ENCODE measurements at places on chromosomes 16 and 17.

DNA sequence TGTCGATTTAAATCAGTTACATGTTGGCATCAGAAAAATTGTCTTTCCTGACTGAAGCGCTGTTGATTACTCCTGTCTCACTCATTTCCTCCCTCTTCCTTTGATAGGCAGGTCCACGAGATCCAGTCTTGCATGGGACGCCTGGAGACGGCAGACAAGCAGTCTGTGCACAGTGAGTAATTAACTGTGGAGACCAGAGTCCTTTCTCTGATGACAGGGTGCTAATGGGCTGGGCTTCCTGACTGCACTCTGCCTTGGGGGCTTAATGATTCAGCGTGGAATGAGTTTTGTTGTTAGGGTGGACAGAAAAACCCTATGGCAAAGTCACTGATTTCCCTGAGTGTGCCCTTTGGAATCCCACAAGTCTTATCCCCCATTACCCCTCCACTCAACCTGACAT lies 6.5 kb downstream of the GOSR2 start:
- DNase-seq = no peak

- DNase-seq = no peak
Observed at GRCh38 chr16:65032387-65032786, 89.5 kb downstream of the CDH11 start.

GRCh38 chr16:50153596-50154419 lies 702 bp downstream of the TENT4B start:
- no peak for DNase-seq

DNA sequence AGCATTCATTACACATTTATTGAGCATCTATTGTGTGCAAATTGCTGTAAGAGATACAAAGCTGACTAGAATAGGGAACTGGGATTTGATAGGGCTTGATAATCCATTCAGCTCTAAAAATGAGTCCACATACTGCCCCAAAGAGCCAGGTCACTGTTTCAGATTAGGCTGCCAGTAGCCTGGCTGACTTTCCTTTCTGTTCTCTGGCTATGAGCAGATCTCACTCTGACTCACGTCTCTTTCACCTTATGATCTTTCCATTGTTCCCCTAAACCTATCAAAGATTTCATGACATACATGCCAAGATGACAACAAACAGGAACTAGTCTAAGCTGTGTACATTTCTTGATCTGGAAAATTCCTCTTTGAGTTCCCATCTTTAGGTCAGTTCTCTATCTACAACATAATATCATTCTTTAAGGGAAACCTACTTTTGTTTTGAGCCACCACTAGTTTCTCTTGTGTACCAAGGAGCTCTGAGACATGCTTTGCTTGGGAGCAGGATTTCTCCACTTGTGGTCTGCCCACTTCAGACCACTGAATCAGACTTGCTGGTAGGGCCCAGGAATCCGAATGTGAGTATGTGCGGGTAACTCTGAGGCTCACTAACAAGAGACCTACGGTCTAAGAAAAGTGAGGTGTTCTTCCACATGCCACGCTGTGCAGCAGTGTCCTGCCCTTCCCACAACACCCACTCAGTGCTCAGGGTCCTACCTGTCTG lies 40.9 kb upstream of the ICAM2 start:
- no peak for DNase-seq

GRCh38 chr16:30449116-30449435 lies 3.4 kb upstream of the SEPHS2 start:
- no peak for DNase-seq

DNA sequence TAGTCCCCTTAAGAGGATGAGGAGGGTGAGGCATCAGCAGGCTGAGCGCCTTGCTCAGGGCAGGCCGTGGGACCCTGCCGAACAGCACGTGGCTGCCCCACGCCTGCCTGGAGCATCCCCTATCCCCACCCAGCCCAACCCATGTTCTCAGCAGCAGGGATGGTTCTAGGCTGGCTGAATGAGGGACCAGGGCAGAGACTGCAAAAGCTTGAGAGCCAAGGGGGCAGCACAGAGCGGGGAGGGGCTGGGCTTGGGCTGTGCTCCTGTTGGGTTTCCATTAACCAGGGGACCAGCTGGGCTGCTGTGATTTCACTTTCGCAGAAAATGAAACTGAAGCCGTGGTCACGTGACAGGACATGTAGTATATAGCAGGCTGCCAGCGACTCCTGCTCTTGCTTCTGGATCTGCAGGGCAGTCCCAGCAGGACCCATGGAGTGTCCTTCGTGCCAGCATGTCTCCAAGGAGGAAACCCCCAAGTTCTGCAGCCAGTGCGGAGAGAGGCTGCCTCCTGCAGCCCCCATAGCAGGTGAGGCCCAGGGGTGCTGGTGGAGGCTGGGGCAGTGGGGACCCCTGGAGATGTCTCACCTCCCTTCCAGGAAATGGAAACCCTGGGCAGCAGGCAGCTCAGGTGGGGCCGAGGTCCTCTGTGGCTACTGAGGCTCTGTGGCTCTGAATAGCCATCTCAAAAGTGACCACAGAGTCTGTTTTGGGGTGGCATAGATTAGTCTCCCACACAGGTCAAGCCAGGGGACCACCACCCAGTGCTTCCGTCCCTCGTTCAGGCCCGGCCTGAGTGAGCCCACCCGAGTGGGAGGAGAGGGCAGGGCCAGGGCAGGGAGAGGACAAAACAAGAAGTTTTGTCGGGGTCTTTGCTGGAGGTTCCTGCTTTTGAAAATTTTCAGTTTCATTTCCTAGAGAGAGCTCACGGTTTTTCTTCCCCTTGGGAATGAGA lies 2.9 kb downstream of the RNF213 start:
- peak; percentile 42 for DNase-seq

DNA sequence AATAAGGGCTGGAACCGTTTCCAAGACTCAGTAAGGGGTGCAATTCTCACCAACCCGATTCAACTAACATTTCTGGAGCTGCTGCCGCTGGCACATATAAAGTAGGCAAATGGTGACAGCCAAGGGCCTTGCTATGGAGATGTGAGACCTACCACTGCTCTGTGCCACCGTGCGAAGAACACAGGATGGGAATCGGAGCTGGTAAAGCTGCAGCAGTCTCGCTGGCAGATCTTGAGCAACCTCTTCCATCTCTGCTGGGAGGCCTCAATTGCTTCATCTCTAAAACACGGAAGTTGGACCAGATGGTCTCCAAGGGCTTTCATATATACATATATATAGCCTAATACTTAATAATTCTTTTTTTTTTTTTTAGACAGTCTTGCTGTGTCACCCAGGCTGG lies 128.9 kb upstream of the RCVRN start:
- DNase-seq = no peak

DNA sequence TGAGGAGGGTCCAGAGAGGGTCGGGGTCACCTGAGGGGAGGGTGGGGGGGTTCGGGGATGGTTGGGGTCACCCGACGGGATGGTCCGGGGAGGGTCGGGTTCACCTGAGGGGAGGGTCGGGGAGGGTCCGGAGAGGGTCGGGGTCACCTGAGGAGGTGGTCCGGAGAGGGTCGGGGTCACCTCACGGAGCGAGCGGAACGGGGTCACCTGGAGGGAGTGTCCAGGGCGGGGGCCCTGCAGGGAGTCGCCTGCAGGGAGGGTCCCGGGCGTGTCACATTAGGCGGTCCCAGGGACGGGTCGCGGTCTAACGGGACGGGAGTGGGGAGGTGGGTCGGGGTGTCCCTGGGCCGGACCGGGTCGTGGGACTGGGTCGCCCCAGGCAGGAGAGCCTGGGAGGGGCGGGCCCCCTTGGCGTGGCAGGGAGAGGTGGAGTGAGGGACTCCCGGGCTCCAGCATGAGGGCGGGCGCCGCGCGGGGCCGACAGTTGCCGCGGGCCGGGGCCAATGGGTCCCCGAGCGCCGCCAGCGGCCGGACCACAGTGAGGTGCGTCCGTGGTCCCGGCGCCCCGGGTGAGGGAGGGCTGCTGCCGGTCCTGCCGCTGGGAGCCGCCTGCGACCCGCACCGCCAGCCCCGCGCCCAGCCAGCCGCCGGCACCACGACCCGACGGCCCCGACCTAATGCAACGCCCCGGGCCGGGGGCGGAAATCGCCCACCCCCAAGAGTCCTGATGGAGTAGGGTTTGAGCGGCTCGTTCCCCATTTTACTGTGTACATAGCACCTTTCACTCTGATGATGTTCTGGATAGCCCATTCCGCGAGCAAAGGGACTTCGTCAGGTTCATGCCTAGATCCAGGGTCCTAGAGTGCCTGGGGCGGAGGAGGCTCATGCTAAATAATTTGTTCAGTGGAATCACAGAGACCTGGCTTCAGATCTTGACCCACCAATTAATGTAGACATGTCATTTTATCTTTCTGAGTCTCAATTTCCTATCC lies 1.2 kb upstream of the ABCA3 start:
- DNase-seq = no peak

DNA sequence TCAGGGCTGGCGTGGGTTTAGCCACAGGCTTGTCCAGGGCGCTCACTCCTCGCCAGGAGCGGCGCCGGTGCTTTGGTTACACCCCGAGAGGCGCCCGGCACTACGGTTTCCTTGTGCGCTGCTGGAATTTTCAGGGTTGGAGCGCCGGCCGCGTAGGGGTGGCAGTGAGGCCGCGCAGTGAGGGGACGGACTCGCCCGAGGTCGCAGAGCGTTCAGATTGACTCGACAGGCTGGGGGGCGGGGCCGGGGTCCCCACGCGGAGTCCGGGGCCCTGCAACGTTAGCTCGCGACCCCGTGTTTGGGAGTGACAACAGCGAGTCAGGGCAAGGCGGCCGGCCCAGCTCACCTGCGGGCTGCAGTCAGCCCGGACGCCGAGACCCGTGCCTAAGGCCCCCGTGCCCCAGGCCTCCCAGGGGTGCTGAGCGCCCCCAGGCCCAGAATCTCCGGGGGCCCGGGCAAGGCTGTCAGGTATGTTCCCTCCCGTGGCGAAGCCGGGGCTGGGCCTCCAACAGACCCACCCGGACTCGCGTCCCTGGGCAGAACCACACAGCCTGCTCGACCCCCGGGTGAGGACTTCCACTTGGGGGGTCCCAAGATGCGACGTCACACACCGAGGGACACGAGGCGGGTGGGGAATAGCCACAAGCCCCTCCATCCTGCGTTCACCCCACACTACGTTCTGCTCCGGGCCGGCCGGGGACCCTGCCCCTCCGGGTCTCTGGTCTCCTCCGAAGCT lies 1.3 kb upstream of the ACTG1 start:
- no peak for DNase-seq

GRCh38 chr16:84937196-84938005 lies 73.9 kb downstream of the ZDHHC7 start:
- no peak for DNase-seq

DNA sequence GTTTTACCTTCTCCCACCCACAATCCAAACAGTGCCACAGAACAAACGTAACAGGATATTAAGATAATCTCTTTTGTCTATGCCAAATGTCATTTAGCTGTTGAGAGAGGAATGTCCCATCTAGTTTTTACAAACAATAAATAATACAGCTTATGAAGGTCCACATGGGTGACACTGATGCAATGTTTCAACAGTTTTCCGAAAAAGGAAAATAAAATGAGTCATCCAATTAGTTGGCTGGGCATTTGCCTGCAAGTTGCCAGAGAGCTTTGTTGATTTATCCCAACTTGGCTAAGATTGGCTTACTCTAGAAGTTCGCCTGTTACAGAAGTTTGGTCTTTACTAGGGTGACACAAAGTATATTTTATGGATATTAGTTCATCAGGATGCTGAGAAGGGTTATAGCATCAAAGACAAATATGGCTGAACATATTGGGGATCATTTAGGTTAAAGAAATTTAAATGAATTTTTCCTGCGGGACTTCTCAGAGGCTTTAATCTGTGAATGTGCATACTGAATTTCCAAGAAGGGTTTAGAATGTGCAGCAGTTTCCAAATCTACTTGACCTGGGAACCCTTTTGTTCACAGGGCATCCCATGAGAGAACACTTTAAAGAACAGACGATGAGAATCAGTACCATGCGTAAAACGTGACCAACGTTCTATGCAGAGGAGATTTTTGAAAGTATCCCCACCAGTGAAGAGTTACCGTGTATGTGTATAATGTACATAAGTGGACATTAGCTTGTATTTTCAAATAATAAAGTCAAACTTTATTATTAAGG lies 73.1 kb downstream of the CDH13 start:
- peak; percentile 83 for DNase-seq

DNA sequence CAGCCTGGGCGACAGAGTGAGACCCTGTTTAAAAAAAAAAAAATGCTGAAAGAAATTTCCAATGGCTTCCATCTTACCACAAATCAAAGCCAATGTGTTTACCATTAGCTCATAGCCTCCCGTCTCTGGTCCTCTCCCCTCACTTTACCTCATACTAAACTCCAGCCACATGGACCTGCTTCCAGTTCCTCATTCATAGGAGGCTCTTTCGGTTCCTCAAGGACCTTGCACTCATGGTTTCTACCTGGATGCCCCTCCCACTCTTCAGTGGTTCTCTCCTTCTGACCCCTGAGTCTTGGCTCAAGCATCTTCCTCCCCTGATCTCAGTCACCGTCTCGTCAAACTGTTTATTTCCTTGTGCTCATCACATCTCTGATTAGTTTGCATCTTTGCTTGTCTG lies 3.8 kb upstream of the DEF8 start:
- no peak for DNase-seq

- no peak for DNase-seq
Observed at GRCh38 chr17:36107660-36108059, 4.0 kb downstream of the CCL4 start.

- DNase-seq = no peak
Observed at GRCh38 chr17:59311051-59311468, 20.4 kb upstream of the YPEL2 start.

DNA sequence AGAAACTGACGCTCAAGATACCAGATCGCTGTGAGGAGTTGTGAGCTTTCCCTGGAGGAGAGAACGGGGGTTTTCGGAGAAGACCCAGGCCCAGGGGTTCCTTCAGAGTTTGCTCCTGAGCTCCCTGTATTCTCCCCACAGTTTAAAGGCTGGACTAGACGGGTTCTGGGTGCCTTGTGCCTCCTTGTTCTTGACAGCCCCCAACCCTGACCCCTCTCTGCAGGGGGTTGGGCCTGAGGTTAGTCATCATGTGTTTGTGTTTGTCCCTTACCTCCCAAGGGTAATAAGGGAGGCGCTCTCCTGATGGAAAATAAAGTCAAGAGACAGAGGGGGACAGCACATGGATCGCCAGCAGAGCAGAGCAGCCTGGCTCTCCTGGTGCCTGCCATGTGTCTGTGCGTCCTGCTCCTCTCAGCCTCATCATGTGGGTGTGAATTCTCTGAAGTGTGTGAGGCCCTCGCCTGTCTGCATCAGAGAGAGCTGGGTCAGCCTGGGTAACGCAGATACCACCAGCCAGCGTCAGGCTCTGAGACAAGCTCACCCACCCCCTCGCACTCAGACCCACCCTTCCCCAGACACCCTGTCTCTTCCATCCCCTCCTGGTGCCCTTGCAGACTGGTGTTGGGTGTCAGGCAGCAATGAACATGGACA lies 8.7 kb downstream of the HEXIM2 start:
- no peak for DNase-seq

DNA sequence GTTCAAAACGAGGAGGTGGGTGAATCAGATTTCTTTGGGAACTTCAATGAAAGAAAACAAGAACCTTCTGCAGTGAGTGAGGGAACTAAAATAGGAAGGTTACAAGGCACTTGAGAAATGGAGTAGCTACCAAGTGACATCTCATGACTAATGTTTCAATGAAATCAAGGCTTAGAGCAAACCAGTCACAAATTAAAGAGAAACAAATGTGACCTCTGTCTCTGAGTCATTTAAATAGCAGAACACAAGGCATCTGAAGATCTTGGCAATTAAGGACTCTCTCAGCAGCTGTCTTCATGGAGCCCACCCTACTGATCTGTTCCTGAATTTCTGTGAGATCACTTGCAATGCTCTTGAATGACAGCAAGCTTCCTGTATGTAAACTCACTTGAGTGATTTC lies 109.5 kb downstream of the CDH11 start:
- peak; percentile 40 for DNase-seq

GRCh38 chr17:77200711-77201110 lies 59.9 kb downstream of the SEC14L1 start:
- DNase-seq = no peak

- no peak for DNase-seq
Observed at GRCh38 chr17:76292567-76292966, 15.5 kb downstream of the QRICH2 start.
